ENCODE measurements at places on chromosomes 12 and 14.

DNA sequence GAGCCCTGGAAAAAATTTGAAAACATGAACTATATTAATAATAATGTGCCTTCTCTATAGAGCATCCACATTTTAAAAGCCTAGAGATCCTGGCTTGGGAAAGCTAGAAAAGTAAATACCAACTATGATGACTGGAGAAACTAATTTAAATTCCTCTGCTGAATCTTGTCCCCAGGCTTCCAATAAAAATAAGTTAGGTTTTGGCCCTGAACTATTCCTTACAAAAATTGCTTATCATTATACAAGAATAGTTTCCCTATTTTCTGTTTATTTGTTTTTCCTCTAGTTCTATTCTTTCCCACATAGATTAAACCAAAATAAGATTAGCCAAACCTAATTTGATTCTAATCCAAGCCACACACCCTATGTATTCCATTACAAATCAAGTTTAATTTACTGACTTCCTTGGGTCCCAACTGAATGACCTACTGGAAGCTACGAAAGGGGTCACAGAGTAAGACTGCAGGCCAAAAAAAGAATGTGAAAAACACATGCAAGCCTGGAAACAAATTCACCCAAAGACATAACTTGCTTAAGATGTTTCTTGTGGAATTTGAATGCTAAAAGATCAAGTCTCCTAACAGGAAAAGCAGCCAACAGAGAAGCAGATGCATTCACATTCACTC lies 133.0 kb downstream of the PAWR start:
- DNase-seq: no peak

- DNase-seq: no peak
Observed at GRCh38 chr12:52687497-52688385, 7.5 kb upstream of the KRT1 start.

DNA sequence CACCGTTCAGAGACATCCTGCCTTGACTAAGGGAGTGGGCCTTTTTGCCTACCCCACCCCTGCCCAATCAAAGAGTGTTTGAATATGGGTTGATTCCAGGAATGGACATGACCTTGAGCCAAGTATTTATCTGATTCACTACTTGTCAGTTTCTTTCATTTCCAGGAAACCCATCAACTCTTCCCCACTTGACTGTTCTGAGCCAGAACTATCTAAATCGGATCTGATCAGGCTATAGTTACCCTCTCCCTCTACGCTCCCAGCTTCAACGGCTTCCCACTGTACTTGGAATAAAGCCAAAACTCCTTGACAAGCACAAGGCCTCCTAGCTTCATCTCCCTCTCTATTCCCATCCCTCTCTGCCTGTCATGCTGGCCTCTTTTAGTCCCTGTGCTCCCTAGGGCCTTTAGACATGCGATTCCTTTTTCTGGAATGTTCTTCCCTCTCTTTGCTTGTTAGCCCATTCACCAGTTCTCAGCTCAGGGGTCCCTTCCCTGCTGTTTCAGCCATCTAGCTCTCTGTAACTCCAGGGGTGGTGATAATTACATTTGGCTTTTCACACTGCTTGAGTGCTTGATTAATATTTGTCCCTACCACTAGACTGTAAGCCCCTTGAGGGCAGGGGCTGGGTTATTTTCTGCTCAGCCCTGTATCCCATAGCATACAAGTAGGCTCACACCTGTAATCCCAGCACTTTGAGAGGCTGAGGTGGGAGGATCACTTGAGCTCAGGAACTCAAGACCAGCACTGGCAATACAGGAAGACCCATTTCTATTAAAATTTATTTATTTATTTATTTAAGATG lies 5.5 kb upstream of the ITPK1 start:
- no peak for DNase-seq

- no peak for DNase-seq
Observed at GRCh38 chr14:97703006-97703760, 906.0 kb downstream of the VRK1 start.

GRCh38 chr14:84403585-84403984 lies 1126.4 kb upstream of the FLRT2 start:
- DNase-seq: peak; percentile 53

GRCh38 chr12:68792952-68793351 lies 15.0 kb upstream of the MDM2 start:
- peak; percentile 89 for DNase-seq

DNA sequence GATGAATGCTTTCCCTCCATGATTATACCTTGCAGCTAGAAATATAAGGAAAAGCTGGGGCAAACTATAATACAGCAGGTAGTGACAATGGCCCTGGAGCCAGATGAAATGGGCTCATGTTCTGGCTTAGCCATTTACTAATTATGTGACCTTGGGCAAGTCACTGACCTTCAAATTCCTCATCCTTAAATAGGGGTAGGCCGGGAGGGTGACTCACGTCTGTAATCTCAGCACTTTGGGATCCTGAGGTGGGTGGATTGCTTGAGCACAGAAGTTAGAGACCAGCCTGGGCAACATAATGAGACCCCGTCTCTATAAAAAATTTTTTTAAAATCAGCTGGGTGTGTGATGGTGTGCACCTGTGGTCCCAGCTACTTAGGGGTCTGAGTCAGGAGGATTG lies 155.4 kb downstream of the C12orf75 start:
- no peak for DNase-seq

DNA sequence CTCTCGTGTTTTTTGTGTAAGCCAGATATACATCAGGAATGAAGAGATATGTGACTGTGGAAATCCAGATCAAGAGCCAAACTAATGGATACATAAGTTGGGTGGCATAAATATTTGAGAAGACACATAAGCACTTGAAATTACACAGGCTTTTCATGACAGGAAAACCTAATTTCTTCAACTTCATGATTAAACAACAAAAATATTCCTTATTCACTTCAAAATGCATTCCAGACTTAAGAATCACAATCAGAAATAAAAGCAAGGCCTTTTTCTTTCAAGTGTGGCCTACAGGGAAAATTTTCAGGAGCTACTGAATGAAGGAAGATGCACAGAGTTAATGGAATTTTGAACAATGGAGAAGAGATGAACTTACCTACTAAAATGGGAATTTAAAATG lies 515.6 kb downstream of the FOXG1 start:
- DNase-seq: no peak

DNA sequence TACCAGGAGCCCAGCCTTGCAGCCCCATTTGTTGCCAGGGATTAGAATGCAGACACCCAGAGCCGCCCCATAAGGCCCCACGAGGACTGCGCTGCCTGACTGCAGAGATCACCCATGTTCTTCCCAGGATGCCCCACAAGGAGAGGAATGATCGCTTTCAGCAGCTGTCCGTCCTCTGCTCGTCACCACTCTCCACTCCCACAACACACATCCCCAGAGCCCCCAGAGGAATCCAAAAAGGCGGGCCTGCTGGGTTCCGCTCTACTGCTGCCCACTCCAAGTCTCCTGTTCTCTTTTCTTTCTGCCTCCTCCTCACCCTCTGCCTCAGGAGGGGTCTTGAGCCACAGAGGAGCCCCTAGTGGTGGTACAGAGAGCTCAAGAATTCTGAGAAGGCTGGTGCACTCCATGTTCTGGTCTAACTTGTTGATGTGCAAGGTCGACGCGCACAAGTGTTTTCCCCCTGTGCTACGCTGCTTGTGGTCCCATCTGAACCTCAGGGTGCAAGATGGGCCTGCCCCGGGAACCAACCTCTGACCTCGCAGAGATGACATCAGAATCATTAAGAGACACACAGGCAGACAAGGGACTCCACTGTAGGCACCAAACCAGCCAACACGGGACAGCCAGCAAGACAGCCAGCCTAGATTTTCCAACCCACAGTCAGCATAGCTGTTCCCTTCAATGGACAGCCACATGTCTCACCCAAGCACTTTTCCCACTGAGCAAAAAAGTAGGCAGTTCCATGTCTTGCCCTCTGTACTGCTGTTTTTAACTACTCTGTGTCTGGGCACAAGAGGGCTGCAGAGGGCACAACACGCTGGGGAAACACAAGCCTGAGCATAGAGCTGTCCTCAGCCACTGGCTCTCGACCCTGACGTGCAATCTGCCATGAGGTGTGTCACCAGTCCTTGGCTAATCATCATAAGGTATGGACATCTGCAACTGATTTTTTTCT lies 29.9 kb downstream of the PXN start:
- DNase-seq: peak; percentile 63

- DNase-seq: no peak
Observed at GRCh38 chr12:18632848-18633247, 105.0 kb downstream of the PLCZ1 start.

DNA sequence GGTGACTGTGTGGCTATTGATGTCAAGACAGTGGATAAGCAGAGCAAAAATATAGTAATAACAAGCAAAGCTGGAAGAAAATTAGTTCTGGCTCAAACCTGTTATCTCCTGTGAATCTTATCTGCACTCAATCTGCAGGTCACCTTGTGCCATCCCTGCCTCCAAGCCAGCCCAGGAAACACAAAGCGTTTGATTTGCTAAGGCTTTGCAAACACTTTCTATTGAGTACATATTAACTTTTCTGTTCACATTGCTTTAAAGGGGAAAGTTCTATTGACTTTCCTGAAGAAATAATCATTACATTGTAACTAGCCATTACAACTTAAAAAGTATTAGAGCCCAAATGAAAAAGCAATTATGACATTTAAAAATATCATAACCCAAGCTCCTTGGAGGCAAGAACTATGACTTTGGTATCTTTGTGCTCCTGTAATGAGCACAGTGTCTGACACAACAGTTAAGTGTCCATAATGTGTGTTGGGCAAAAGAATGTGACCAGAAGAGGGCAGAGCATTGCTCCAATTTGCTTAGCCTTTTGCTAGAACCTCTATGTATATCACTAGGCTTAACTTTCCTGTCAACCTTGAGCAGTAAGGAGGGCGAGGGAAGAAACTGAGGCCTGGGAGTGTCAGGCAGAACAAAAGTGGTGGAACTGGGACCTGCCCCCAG lies 24.7 kb downstream of the SERPINA3 start:
- no peak for DNase-seq

DNA sequence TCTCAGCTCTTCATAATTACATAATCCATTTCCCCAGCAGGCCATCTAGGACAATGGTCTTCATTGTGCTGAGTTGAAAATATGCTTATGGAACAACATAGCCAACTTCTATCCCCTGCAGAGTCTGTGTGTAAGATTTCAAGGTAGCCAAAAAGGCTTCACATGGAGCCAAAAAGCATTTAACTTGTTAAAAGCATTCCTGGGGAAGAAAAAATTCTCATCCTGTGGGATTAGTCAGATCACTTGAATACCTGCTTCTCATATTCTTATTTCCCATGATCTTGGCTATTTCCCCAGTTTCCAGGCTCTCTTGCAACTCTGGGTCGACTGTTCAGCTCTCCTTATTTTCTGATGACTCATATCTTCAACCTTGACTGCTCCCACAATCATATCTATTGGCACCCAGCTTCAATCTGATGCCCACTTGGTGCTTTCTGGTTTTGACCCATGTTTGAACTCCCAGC lies 178.9 kb downstream of the KLHL28 start:
- peak; percentile 27 for DNase-seq

- DNase-seq: peak; percentile 44
Observed at GRCh38 chr14:35331605-35332516, 39.7 kb downstream of the PSMA6 start.

DNA sequence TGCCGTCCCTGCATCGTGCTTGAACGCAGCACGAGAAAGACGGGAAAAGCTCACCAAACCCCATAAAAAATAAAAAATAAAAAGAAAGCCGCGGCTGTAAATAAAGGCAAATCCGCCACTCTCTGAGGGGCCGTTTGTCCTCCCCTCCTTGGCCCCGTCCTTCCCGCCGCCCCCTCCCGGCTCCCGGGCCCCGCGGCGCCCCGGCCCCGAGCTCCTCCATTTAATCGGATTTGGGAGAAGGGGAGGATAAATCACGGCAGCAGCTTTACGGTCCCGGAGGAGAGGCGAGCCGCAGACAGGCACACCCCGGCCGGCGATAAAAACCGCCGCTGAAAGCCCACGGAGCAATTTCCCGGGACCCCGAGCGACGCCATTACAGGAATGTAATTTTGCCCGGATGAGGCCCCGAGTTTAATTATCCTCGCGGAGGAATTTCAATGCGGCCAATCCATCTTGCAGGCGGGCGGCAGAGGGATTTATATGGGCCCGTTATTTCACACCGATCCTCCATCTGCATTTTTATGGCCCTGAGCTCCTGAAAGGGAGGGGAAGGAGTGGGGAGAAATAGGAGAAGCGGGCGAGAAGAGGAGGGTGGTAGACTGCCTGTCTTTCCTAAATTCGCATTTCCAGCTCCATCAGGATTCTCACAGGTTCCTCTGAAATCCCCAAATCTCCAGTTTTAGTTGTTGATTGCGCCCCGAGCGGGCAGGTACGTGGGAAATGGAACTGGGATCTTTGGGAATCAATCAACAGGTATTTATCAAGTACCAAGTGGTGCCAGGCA lies 1.3 kb upstream of the ATP5MC2 start:
- no peak for DNase-seq

GRCh38 chr12:89717759-89718523 lies 9.3 kb upstream of the ATP2B1 start:
- DNase-seq: no peak

GRCh38 chr12:121560392-121561008 lies 20.3 kb downstream of the KDM2B start:
- no peak for DNase-seq

DNA sequence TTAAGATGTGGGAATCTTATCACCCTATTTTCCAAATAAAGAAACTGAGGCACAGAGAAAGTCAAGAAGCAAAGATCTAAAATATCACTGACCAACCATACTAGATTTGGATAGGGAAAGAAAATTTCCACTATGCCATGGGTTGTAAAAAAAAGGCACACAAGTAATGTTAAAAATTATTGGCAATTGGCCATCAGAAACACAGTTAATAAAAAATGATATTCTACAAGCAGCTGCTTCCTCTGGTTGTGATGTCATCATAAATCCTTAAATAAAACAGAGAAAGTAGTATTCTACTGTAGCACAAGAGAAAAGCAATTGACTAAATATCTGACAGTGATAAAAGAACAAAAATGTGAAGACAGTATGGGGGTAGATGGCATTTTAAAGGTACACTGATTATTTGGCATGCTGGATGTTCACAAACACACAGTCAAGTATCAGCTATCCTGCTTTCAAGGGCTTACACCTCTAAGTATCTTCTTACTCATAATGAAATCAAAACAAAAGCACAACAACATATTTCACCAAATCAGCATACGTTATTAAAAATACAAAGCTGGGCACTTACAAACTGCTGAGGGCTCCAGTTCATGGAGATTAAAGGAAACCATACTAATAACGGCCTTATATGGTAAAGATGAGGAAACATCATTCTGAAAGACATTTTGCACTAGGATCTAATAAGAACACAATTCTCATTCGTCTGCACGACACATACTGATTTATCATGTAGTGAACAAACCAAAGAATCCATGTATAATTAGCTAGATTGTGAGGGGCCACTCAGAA lies 45.7 kb downstream of the CORO1C start:
- DNase-seq: no peak

Data from iPS-NIHi11 (cell line).